ENCODE measurements at places on chromosomes 16 and 17. TPM values are rescaled to one million over a fixed set of nuclear protein-coding genes. Genes with fewer than 3 reads are reported as not detected.
A peak's percentile ranks its signal among the peaks of the same experiment; 100 is the strongest.

- peaks cover 6% of the 10 kb centered on the region for H3K27me3 ChIP-seq
- H3K36me3 ChIP-seq = no peaks in the 10 kb centered on the region
- no peak overlapping the region for H3K27ac ChIP-seq
- no peak overlapping the region for H3K4me3 ChIP-seq
These were observed 85.4 kb upstream of the CBX4 start for GRCh38 chr17:79924639-79924976.

ZNF778 gene
- 11.8 TPM for total RNA-seq

FOXO3B gene
- 5.2 TPM for total RNA-seq

DNA sequence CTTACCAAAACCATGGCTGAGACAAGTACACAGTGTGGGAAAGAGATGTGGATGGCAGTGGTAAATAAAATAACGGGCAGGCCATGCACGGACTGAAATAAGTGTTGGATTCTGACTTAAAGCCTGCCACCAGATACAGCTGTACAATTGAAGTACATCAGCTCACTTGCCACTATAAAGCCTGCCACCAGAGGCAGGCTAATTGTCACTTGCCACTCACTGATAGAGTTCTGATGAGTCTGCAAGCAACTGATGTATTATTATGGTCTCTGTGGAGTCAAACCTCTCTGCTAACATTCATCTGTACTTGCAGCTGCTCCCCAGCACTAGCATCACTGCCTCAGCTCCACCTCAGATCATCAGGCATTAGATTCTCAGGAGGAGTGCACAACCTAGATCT, 93.0 kb downstream of the CYTH1 start:
- peak; percentile 47 for DNase-seq
- H3K4me1 ChIP-seq = no peaks in the 10 kb centered on the region
- H3K4me3 ChIP-seq = no peak overlapping the region
- H3K27ac ChIP-seq = no peak overlapping the region

DNAH17 gene
- 0.16 TPM for total RNA-seq

ZNF19 gene
- total RNA-seq = 3.6 TPM

GRCh38 chr17:10447026-10447931, 22.1 kb downstream of the MYH4 start:
- H3K36me3 ChIP-seq = no peaks in the 10 kb centered on the region
- H3K27me3 ChIP-seq = peaks cover 2% of the 10 kb centered on the region
- no peak overlapping the region for H3K4me3 ChIP-seq
- no peak for DNase-seq
- H3K4me1 ChIP-seq = no peaks in the 10 kb centered on the region
- H3K27ac ChIP-seq = no peak overlapping the region

TM4SF5 gene
- total RNA-seq = not detected

CEP95 gene
- total RNA-seq = 186 TPM

DNA sequence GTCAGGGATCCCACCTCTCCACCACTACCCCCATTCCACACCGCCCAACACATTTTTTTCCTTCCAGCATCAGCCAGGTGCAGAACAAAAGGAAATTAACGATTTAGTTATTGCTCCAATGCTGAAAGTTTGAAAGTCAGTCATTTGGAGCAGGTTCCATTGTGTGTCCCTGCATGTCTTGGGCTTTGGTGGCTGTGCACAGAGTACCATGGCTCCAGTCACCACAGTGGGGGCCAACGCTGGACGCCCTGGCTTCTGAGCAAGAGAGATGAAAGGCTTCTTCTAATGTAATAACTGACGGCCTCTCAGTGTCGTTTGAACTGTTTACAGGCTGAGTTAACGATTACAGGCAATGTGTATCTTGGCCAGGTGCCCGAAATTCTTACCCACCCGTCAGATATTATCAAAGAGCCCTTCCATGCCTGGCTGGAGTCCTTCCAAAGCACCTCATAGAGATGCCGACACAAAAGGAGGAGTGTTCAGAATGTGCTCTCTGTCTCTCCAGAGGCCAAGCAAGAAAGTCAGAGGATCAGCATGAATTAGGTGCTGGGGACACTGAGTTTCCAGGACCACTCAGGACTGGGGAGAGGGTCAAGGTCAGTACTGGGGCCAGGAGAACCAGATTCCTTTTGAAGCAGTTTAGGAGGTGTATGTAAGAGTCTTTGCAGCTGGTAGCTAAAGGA, 25.9 kb downstream of the RNF43 start:
- H3K4me1 ChIP-seq = no peaks in the 10 kb centered on the region
- DNase-seq = no peak
- no peak overlapping the region for H3K27ac ChIP-seq
- H3K4me3 ChIP-seq = no peak overlapping the region
- H3K27me3 ChIP-seq = no peaks in the 10 kb centered on the region

- H3K4me1 ChIP-seq = peaks cover 20% of the 10 kb centered on the region
- no peak for DNase-seq
- no peaks in the 10 kb centered on the region for H3K36me3 ChIP-seq
- no peak overlapping the region for H3K27ac ChIP-seq
These were observed 3.6 kb downstream of the RFNG start for GRCh38 chr17:82047914-82048570.

GRCh38 chr17:51103451-51103850, 17.2 kb downstream of the SPAG9 start:
- H3K36me3 ChIP-seq = no peaks in the 10 kb centered on the region
- no peaks in the 10 kb centered on the region for H3K4me1 ChIP-seq
- no peaks in the 10 kb centered on the region for H3K27me3 ChIP-seq
- no peak for DNase-seq

GRCh38 chr16:27748868-27749546, 199.1 kb downstream of the KATNIP start:
- H3K4me3 ChIP-seq = no peak overlapping the region
- peak; percentile 64 for DNase-seq
- H3K27ac ChIP-seq = no peak overlapping the region
- no peaks in the 10 kb centered on the region for H3K36me3 ChIP-seq
- H3K27me3 ChIP-seq = no peaks in the 10 kb centered on the region
- H3K4me1 ChIP-seq = no peaks in the 10 kb centered on the region

RABEP1 gene
- 44.1 TPM for total RNA-seq

PIGS gene
- 92.3 TPM for total RNA-seq

GRCh38 chr16:72015124-72015523, 6.6 kb downstream of the DHODH start:
- peaks cover 21% of the 10 kb centered on the region for H3K36me3 ChIP-seq
- no peak overlapping the region for H3K4me3 ChIP-seq
- peaks cover 25% of the 10 kb centered on the region for H3K4me1 ChIP-seq
- no peak for DNase-seq
- no peaks in the 10 kb centered on the region for H3K27me3 ChIP-seq

CHST6 gene
- not detected for total RNA-seq

HSD17B2 gene
- total RNA-seq = not detected

DNA sequence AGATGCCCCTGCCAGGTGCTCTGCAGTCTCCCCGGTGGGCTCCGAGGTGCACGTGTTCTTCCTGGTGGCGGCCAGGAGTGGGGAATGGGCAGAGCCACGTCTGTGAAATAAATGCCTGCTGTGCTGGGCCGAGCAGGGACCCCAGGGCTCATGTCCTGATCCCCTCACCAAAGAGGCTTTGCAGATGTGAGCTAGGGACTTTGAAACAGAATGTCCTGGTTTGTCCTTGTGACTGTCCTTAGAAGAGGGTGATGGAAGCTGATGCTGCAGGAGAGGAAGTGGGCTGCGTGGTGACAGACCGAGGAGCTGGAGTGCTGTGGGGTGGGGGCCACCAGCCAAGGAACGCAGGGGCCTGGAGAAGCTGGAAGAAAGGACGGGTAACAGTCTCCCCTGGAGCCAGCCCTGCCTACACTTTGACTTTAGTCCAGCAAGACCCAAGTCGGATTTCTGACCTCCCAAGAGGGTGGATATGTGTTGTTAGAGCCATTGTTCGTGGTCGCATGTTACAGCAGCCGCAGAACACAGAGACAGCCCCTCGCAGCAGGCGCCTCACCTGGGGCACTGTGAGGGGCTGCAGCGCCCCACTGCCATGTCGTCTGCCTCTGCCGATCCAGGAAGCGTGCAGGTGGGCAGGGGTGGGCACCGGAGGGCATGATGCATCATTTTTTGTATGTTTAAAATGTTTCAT, 217.9 kb upstream of the CIBAR2 start:
- no peak for DNase-seq
- H3K4me3 ChIP-seq = no peak overlapping the region
- peaks cover 8% of the 10 kb centered on the region for H3K4me1 ChIP-seq
- no peaks in the 10 kb centered on the region for H3K36me3 ChIP-seq
- peaks cover 14% of the 10 kb centered on the region for H3K27me3 ChIP-seq

GRCh38 chr17:56047331-56047730, 105.9 kb upstream of the ANKFN1 start:
- no peaks in the 10 kb centered on the region for H3K4me1 ChIP-seq
- no peaks in the 10 kb centered on the region for H3K36me3 ChIP-seq
- no peak overlapping the region for H3K4me3 ChIP-seq
- DNase-seq = no peak

TVP23C gene
- 45.4 TPM for total RNA-seq

OSGIN1 gene
- total RNA-seq = 4.1 TPM

- peak; percentile 63 for DNase-seq
- peaks cover 28% of the 10 kb centered on the region for H3K4me1 ChIP-seq
- H3K27me3 ChIP-seq = peaks cover 18% of the 10 kb centered on the region
- no peak within 1 kb of the TSS for H3K4me3 ChIP-seq
- H3K36me3 ChIP-seq = no peaks in the 10 kb centered on the region
These were observed at the start of gene YBX2 for GRCh38 chr17:7294614-7295153. TSS of gene YBX2 (minus strand) at chr17:7294639. CDS start at chr17:7294500, 139 bp downstream.

DNA sequence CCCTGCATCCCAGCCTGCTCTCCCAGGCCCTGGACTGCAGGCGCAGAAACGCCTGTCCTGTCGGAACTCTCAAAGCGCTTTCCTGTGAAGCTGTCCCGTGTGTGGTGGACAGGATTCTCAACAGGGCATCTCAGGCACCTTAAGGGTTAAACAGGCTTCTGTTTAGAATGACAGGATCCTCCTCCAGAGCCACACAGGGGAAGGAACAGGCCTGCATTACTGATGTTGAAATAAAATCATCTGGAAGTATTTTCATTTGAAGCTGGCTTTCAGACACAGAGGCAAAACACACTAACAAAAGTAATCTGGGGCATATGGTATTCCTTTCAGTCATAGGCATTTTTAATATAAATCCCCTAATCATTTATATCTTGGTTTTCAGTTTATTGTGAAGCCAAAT, 7.4 kb downstream of the HS3ST3A1 start:
- no peak for DNase-seq
- H3K36me3 ChIP-seq = no peaks in the 10 kb centered on the region
- H3K27ac ChIP-seq = no peak overlapping the region
- H3K27me3 ChIP-seq = no peaks in the 10 kb centered on the region
- no peak overlapping the region for H3K4me3 ChIP-seq

DNA sequence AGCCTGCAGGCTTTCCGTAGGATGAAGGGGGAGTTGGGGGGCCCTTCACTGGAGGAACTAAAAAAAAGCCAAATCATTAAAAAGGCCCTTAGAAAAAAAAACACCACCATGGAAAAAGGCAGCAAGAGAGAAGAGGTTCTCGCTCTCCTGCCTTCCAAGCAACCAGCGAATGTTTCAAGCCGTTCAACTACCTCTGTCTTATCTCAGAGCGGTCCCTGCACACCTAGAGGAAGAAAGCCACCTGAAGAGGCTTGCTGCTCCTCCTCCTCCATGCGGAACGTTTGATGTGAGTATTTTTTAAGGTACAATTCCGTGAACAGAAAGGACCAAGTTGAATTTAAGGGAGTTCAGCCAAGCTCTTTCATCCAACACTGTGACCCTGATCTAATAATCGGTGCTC, 9.2 kb downstream of the NXN start:
- no peak for DNase-seq
- no peaks in the 10 kb centered on the region for H3K4me1 ChIP-seq
- no peaks in the 10 kb centered on the region for H3K36me3 ChIP-seq

- no peaks in the 10 kb centered on the region for H3K36me3 ChIP-seq
- H3K4me1 ChIP-seq = peaks cover 10% of the 10 kb centered on the region
- no peak for DNase-seq
- no peak overlapping the region for H3K4me3 ChIP-seq
- H3K27ac ChIP-seq = no peak overlapping the region
These were observed 4.8 kb downstream of the TNP2 start for GRCh38 chr16:11264155-11264832.

DNA sequence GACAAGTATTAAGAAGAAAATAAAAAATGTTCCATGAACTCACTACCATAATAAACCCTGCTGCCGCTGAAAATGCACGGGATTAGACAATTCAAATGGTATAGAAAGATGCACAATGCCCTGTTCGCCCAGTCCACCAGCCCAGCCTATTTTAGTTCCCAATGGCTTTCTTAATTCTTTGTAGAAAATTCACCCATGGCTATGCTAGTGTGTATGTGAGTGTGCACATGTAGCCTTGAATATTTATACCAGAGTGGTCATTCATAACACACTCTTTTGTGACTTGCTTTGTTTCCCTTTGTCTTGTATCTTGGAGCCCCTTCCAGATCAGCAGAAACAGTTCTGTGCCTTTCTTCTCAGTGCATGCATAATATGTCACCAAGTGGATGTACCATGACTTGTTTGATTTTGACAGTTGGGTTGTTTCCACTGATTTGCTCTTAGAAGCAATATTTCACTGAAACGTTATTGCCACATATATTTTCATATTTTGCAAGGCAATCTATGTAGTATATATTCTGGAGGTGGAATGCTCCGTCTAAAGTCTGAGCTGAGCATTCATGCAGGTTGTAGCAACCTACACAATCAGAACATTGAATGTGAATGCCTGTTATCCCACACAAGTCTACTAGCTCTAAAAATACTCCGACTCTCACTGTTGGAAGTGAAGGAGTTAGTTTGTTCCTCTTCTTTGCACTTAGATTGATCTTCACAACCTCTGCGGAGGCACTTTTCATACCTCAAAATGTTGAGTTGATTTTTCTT, 383.0 kb upstream of the EEF2KMT start:
- H3K4me1 ChIP-seq = no peaks in the 10 kb centered on the region
- no peak overlapping the region for H3K4me3 ChIP-seq
- DNase-seq = no peak
- no peaks in the 10 kb centered on the region for H3K27me3 ChIP-seq

DNA sequence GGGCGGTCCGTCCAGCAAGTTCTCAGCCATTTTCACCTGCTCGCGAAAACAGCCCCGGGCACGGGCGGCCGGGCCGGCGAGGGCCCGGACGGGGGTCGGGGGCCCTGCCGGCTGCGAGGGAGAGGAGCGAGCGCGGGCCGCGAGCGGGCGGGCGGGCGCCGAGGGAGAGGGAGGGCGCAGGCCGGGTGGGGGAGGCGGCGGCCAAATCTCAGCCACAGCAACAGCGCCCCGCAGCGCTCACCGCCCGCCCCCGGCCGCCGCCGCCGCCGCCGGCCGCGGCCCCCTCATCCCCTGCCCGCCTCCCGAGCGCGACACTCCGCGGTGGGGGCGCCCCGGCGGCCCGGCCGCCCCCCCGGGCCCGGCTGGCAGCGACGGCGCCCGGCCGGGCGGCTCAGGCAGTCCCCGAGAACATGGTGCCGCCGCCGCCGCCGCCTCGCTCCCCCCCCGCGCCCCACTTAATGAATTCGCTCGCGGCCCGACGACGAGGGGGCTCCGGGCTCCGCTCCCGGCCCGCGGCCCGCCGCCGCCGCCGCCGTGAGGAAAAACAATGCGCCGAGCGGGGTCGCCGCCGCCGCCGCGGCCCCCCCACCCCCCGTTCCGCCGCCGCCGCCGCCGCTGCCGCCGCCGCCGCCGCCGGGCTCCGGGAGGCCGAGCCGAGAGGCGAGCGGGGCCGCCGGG, 487 bp downstream of the CREBBP start:
- H3K36me3 ChIP-seq = no peaks in the 10 kb centered on the region
- H3K27ac ChIP-seq = no peak overlapping the region
- peak overlapping the region; percentile 57 for H3K4me3 ChIP-seq
- DNase-seq = peak; percentile 78
- H3K27me3 ChIP-seq = peaks cover 3% of the 10 kb centered on the region

- no peak overlapping the region for H3K27ac ChIP-seq
- no peaks in the 10 kb centered on the region for H3K27me3 ChIP-seq
- H3K36me3 ChIP-seq = no peaks in the 10 kb centered on the region
- no peak overlapping the region for H3K4me3 ChIP-seq
- no peaks in the 10 kb centered on the region for H3K4me1 ChIP-seq
These were observed 2.2 kb upstream of the ZG16 start for GRCh38 chr16:29775742-29776408.

CA5A gene
- total RNA-seq = not detected
